ENCODE measurements at places on chromosomes 5 and 9.

- DNase-seq, result no peak
Measured at GRCh38 chr9:134891053-134891452, 10.4 kb downstream of the FCN2 start.

- DNase-seq, result peak; percentile 96
Measured at GRCh38 chr5:73454379-73455036, 5.9 kb upstream of the FOXD1 start.

GRCh38 chr9:125180876-125181275, 8.7 kb downstream of the PPP6C start:
- DNase-seq, result no peak

GRCh38 chr5:171865471-171865870, 79.9 kb downstream of the SMIM23 start:
- no peak for DNase-seq

- DNase-seq, result no peak
Measured at GRCh38 chr9:133954862-133955529, 37.1 kb downstream of the VAV2 start.

- DNase-seq, result no peak
Measured at GRCh38 chr5:82765765-82766164, 311.4 kb downstream of the TMEM167A start.

DNA sequence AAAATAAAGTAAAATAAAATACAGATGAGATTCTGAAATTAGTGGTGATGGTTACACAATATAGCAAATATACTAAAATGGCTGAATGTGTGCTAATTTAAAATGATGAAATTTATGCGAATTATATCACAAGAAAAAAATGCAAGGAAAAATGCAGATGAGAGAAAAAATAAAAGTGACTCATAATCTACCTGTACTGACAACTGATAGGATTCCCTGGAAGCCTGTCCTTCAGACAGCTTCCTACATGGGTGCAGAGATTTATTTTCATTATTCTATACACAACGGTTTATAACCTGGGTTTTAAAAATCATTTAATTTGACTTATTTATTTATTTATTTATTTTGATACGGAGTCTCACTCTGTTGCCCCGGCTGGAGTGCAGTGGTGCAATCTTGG, 5.8 kb upstream of the NCS1 start:
- no peak for DNase-seq

DNA sequence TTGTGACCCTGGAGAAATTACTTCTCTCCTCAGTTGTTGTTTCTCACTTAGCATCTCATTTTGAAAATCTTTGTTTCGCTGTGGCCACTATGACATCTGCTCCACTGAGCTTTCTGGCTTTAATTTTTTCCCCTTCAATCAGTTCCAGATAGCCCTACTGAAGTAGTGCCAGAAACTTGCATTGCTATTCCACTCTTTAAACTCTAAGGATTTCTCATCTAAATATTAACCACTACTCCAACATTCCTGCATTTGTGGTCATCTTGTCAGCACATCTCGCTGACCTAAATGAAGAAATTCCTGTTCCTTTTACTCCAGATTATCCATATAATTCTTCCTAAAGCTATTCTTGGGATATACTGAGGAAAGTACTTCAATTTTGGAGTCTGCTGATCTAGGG, 15.3 kb upstream of the NOL6 start:
- no peak for DNase-seq

DNA sequence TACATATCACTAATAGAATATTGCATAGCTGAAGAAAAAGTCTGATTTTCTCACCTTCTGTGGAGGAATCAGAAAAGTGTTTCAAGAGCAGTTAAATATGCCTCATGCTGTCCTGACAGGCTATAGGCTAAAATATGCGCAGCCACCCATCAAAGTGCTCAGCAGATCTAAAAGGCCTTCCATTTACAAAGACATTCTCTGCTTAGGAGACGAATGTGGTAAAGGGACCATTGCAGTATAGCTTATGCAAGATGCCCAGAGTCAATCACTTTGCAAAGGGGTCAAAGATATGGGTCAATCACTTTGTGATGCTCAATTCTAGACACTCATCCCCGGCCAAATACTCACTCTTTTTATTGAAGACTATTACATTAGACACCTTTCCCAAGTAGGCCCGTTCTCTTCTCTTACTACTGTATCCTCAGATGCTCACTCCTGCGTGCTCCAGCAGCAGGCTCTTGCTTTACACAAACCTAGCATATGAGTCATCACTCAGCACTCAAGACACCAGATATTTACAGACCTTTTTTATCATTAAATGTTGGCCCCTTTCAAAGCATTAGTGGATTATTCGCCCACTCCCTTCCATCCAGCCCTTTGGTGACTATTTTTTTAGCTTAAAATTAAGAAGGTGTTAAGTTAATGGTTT, 568.2 kb upstream of the CDH18 start:
- no peak for DNase-seq

DNA sequence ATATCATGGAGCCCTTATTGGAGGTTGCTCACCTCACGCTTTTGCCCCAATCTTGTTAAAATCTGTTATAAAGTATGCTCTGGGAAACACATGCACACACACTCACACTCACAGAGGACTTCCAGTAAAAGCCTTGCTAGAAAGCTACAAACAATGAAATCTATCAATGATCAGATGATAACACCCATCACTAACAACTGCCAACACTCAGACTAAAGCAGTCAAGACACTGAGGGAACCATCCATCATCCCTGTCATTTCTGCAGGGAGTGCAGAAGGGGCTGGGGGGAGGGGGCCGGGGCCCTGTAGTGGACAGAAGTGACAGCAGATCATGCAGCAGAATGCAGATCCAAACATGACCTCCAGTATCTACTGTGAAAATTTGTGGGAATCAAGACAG, 179.1 kb downstream of the AOPEP start:
- DNase-seq, result no peak
